ENCODE measurements at places on chromosomes 5 and 9.

DNA sequence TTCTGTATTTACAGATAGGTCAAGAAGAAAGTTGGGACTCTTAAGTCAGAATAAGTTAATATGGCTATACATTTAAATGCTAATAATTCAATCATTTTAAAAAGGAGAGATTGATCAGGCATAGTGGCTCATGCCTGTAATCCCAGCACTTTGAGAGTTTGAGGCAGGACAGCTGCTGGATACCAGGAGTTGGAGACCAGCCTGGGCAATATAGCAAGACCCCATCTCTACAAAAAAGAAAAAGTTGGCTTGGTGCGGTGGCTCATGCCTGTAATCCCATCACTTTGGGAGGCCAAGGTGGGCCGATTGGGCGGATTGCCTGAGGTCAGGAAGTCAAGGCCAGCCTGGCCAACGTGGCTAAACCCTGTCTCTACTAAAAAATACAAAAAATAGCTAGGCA is 15.0 kb upstream of the GLDC start:
- DNase-seq: no peak

- DNase-seq: no peak
These were observed 66.4 kb upstream of the DAB2 start for GRCh38 chr5:39491210-39491609.

GRCh38 chr5:69368458-69369339 is 621 bp downstream of the AK6 start:
- no peak for DNase-seq

DNA sequence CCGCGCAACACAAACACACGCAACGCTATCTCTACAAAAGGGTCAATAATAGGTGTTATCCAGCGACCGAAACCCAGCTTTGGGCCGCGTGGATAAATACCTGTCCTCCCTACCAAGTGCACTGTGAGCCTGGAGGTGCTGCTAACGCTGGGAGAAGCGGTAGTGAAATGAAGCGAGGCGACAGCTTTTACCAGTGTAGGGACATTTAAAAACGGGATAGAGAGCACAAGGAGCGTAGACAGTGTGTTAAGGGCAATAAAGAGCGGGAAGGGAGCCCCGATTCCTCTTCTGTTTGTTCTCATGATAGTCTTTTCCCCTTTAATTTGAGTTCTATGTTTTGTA is 421 bp upstream of the DEPDC1B start:
- no peak for DNase-seq

- no peak for DNase-seq
These were observed 116.1 kb downstream of the WDR70 start for GRCh38 chr5:37495210-37495609.

All from omental fat pad (tissue), 4 donors.